ENCODE measurements at places on chromosomes 2 and 18.

DNA sequence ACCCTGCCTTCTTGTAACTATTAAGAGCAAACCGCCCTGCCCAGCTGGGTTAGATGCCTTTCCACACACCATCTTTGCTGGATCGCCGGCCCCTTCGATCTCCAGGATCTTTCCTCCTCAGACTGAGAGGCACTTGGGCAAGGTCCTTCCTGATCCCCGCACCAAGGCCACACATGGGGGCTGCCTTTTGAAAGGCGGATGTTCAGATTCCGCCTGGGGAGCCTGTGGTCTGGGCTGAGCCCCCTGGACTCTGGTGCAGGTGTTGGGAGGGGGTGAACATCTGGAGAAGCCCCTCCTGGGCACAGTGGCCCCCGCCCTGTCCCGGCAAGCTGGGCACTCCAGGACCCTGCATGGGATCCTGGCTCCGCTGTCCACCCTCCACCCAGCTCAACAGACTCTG lies 135.4 kb upstream of the HDAC4 start:
- no peak for DNase-seq

GRCh38 chr2:239195318-239195871 lies 205.4 kb downstream of the HDAC4 start:
- DNase-seq, result no peak

GRCh38 chr2:175414882-175415487 lies 233.5 kb upstream of the ATP5MC3 start:
- no peak for DNase-seq

DNA sequence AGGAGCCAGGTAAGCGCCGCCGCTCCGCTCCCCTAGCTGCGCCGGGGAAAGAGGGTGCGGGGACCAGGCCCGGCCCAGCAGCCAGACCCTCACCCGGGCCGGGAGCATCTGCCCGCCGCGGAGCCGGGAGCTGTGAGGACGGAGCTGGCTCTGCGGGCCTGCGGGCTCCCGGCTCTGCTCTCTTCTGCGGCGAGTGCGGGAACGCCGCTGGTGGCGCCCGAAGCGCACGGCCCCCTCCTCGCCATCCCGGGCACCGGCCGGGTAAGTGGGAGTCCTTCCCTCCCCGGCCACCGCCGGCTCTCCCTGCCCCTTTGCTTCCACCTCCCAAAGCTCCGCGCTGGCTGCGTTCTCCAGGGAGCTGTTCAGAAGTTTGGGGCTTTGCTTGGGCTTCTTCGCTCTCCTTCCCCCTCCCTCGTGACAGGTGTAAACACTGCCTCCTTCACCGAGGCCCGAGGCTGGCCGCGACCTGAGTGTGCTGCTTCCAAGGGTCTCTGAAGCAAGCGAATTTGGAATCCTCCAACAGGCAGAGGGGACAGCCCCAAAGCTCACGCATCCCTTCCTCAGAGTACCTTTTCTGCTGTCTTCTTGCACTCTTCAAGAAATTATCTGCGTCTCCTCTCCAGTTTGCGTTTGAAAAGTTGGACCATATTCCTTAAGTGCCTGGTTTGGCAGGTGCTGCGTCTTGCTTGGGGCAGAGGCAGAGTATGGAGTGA lies 632 bp downstream of the AFTPH start:
- DNase-seq, result no peak

DNA sequence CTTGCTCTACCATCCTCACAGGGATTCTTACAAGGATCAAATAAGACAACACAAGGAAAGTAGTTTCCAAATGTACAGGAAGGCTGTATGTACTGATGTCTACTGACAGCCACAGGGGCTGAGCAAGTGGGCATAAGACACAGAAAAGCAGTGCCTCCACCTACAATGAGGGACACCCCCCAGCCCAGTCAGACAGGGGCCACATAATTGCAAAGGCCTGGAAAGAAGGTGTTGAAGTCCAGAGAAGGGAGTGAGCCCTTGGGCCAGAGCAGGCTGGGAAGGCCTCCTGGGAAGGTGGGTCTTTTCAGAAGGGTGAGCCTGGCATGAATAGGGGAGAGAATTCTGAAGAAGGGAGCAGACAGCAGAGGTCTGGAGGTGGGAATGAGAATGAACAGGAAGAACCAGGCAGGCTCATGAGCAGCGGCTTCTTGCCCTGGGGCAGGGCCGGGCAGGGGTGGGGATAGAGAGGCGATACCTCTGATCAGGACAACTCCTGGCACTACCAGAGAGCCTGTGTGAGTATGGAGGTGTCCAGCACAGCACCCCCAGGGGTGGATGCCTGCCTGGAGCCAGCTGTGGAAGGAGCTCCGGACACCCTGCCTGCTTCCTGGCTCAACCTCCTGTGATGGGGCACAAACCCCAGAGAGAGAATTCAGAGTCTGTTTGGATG lies 30.1 kb downstream of the HS1BP3 start:
- no peak for DNase-seq

DNA sequence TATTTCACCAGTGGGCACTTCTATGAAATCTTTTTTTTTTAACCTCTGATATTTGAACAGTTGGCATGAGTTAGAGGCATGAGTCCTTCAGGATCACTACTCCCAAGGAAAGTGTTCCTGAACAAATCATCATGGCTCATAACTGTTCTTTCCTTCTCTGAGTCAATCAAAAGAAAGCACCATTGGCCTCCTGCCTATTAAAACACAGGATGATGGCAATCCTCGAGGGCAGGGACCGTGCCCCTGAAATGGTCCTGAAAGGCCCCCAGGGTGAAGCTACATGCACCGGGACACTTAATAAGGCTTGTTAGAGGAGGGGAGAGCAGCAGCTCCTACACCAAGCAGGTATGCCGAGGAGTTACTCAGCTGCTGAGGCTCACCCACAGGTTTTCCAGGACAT lies 43.5 kb downstream of the SLC14A2 start:
- no peak for DNase-seq

- no peak for DNase-seq
Observed at GRCh38 chr18:22175346-22175745, 6.0 kb downstream of the GATA6 start.

DNA sequence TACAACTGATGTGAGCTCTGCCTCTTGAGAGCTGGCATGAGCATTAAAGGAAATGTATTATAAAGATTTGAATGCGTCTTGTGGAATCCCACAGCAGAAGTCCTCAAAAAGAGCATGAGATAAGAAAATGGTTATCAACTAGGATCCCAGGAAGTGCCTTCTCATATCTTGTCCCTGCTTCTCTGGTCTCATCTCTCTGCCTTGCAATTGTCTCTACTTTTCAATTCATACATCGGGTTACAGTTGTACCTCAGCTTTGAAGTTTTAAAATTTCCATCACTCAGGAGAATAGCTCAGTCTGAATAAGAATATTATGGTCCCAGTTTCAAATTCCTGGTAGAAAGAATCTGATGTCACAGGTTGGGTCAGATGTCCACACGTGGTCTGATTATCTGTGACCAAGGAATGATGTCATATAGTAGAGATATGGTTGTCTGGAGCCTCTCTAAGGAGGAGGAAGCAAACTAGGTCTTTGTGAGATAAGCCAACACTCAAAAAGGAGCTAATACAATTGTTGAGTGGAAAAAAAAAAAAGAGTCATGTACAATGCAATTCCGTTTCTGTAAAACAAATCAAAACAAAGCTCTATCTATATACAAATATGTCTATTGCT lies 21.7 kb upstream of the CCDC88A start:
- no peak for DNase-seq

DNA sequence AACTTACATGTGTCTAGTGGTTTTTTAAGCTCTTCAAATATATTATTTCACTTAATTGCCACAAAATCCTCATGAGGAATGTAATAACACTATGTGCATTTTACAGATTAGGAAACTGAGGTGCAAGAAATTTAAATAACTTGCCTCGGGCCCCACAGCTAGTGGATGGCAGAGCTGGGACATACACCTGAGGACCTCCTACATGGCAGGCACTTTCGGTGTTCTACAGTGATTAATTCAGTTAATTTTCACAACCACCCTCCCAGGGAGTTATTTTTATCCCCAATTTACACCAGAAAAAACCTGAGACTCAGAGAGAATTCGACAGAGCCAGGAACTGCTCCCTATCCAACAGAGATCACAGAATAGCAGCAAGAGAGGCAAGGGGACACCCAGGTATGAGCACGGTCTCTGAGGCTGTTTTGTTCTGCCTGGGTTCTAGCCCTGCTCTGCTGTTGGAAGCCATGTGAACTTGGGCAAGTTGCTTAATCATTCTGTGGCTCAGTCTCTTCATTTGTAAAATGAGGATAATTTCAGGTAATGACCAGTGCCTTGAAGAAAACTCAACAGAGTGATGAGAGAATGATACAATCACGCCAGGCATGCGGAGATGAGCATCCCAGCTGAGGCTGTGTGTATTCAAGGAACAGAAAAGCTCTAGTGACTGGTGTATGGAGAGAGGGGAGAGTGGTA lies 82.3 kb downstream of the MYCN start:
- no peak for DNase-seq

- DNase-seq, result no peak
Observed at GRCh38 chr2:225600865-225601264, 201.4 kb downstream of the NYAP2 start.

- DNase-seq, result no peak
Observed at GRCh38 chr2:86082756-86083155, 22.9 kb downstream of the POLR1A start.

GRCh38 chr2:207883002-207883780 lies 113.5 kb upstream of the FZD5 start:
- DNase-seq, result no peak

GRCh38 chr18:28961669-28962228 lies 784.8 kb upstream of the CDH2 start:
- no peak for DNase-seq

- no peak for DNase-seq
Observed at GRCh38 chr2:240420206-240421104, 15.0 kb upstream of the GPC1 start.

DNA sequence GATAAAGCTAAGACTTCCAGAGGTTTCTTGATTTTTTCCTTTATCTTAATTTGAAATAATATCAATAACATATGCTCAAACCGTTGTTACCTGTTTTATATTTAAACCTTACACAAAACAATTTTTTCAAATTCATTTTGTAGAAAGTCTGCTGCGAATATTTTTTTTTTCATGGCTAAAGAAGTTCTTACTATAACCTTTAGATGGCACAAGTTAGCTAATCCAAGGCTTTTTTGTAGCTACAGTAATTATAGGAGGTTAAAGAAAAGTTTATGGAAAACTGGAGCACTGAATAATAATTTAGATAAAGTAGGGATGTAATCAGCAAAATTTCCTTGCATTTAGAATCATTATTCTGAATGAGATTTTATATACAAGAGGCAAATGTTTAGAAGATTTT lies 78.0 kb upstream of the PNPT1 start:
- no peak for DNase-seq

DNA sequence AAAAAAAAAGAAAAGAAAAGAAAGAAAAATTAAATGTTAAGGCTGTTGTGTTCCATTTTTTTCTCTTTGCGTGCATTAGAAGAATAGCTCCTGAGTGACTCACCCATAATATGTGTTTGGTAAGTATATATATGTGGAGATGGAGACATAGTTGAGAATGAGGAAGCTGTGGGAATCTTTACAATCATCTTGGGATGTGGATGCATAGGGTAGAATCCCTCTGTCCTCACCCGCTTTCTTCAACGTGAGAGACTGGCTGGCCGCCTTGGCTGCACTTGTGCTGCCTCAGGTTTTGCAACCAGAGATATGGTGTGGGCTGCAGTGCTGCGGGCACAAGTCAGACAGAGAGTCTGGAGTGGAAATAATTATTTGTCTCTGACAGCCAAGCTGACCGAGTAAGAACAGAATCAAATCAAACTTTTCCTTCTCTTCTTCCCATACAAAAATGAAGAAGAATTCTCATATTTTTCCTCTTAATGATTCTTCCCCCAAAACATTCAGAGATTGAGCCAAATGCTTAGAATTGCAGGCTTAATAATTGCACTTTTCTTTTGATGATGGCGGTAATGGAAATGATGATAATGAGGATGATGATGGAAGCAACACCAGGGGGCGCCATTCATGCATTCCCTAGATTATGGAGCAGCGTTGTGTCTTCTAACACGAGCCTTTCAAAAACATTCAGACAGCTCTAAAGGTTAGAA lies 48.5 kb downstream of the SERPINB7 start:
- DNase-seq, result no peak

- no peak for DNase-seq
Observed at GRCh38 chr2:179555691-179556283, 291.2 kb upstream of the SESTD1 start.

GRCh38 chr2:51011254-51011653 lies 20.7 kb downstream of the NRXN1 start:
- no peak for DNase-seq

DNA sequence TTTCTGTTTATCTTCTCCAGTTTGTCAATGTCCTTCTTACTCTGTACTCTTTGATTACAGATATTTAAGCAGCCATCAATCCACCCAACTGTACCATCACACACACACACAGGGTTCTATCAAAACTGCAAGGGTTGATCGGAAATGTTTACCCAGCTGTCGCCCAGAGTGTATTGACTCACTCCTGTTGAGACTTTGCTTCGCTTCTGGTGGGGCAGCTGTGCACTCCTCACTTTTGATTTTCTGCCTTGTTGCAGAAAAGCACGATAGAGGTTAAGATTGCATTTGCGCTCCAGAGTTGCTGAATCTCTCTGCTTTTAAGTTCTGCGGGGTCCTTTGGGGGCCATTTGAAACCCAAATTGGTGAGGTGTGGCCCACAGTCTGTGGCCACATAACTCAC lies 216.2 kb downstream of the SETBP1 start:
- DNase-seq, result no peak

DNA sequence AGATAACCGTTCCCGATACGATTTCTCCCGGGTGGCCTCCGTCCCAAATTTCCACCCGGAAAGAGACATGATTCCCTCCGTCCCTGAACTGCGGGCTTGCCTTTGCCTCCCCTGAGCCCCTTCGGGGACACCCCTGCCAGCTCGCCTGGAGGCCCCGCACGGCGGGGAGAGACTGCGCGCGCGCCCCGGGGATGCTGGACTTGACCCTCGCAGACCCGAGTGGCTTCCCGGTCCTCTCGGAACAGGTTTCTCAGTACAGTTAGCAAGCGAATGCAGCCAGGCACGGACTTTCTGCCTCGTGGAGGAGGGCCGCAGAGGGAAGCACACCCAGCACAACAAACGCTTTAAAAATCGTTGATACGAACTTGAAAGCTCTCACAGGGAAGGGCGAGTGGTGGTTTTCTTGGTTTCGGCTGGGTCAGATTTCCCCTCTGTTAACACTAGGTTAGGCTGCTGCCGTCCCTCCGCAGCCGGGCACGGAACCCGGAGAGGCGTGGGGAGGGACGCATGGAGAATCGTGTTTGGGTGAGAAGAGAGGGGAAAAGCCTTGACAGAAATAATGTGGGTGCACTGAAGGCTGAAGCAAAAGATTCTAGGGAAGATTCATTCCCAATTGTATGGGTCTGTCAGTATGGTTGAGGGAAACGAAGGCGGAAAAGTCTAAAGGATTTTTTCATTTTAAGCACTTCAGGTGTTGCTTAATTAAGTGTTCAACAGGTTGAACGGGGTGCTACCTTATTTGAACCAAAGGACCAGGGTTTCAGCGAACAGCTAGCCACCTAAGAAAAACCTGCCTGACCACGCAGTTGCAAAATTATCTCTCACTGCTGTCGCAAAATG lies 916 bp downstream of the TNFRSF11A start:
- DNase-seq, result no peak

DNA sequence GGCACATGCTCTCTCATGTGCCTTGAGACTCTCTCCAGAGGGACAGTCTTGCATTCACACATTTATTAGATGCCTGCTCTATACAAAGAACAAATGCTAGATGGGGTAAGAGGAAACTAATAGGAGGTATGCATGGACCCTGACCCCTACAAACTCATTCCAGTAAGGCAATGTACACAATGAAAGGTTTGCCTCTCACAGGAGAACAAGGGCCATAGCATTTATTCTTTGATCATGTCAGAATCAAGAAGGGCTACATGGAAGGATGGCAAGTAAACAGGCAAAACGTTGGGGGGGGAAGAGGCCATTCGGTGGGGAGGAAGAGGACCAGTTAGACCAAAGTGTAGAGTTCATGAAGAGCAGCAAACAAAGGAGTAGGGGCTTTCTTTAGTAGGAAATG lies 130.2 kb downstream of the TMEM163 start:
- DNase-seq, result no peak
